ENCODE measurements at places on chromosomes 3 and 15.

GRCh38 chr3:113535898-113536297, 3.5 kb downstream of the SIDT1 start:
- DNase-seq, result peak; percentile 47

DNA sequence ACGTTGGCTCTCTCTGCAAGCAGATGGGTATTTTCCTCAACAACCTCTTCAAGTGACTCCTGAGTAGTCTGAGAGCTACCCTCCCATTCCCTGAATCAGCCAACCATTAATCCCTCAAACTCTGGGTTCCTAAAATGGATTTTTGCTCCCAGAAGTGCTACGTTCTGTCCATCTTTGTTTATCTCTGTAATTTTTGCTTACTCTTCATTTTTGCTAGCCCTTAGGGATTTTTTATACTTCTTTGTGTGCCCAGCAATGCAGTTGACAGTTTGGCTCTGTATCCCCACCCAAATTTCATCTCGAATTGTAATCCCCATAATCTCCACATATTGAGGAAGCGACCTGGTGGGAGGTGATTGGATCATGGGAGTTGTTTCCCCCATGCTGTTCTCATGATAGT, 35.4 kb upstream of the COL6A5 start:
- no peak for DNase-seq

- no peak for DNase-seq
These were observed 15.6 kb upstream of the WWTR1 start for GRCh38 chr3:149673393-149673792.

- no peak for DNase-seq
These were observed 524.8 kb downstream of the TUSC7 start for GRCh38 chr3:117234331-117234730.

DNA sequence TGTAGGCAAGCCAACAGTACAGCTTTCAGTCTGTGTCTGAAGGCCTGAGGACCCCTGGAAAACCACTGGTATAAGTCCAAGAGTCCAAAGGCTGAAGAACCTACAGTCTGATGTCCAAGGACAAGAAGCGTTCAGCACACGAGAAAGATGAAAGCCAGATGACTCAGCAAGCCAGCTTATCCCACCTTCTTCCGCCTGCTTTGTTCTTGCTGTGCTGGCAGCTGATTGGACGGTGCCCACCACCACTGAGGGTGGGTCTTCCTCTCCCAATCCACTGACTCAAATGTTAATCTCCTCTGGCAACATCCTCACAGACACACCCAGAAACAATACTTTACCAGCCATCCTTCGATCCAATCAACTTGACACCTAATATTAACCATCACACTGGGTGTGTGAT, 59.0 kb upstream of the PDZRN3 start:
- no peak for DNase-seq

- no peak for DNase-seq
These were observed 12.1 kb downstream of the SLC4A7 start for GRCh38 chr3:27471923-27472550.

DNA sequence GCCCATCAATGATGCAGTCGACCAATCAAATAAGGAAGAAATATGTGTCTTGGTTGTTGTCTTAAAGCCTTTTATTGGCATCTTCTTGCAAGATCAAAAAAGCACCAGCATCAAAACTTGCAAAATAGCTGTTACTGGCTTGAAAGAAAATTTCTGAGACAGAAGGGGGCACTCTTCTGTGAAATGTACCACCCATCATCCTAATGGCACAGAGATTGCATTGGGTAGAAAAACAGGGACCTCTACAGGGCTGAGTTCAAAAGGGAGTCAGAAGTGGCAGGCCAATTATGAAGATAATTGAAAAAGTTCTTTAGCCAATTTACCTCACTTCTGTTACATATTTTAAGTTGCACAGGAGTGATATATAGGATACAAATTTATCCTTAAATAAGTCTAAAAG, 122.3 kb upstream of the GPR149 start:
- peak; percentile 66 for DNase-seq

DNA sequence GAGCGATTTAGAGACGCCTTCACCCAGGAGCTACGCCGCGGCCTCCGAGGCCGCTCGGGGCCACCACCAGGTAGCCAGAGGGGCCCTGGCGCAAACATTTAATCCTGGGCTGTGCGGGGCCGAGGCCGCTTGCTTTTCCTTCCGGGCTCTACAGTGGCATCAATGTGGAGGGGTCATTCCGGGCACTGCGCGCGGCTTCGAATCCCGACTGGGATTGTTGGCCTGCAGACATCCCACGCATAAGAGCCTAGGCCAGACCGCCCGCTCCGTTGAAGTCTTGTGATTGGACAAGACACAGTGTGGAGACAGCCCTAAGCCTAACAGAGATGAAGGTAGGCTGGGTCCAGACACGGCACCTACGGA, 568 bp upstream of the NCBP2 start:
- DNase-seq, result no peak

DNA sequence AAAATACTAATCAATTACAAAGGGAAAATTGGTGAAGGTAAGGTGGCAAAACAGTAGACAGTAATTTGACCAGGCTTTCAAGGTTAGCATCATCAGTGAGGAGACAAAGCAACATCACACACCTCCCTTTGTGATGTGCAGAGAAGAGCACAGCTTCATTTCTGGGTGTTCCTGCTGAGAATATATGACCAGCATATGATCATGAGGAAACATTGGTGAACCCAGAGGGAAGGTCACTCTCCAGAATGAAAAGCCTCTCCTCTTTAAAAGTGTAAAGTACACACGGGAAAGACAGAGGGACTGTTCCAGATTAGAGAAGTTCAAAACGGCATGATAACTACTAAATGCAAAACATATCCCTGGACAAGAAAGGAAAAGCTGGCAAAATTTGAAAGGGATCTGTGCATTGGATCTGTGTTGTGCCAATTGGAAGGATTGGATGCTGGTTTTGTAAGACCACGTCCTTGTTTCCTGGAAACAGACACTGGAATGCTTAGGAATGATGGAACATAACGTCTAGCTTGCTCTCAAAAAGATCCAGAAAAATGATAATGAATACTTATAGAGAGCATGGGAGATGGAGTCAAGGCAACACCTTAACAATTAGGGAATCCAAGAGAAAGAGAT, 80.6 kb upstream of the MITF start:
- no peak for DNase-seq

DNA sequence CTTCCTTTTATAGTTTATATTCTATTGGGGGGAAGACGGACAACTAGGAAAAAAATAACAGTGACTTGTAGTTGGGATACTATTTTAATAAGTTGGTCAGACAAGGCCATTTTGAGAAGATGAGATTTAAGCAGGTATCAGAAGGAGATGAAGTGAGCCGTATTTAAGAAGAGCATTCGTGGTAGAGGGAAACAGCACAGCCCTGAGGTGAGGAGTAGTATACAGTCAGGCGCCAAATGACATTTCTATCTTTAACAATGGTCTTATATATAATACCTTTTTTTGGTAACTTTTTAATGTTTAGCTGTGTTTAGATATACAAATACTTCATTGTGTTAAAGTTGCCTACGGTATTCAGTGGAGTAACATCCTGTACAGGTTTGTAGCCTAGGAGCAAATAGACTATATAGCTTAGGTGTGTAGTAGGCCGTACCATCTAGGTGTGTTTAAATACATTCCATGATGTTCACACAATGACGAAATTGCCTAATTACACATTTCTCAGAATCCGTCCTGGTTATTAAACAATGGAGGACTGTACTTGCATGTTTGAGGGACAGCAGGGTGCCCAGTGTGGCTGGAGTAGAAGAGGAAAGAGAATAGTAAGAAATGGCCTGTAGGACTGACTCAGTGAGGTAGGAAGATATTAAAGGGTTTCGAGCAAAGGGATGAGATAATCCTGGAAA, 1.6 kb downstream of the NKTR start:
- DNase-seq, result peak; percentile 59

- no peak for DNase-seq
These were observed 453.9 kb downstream of the WDR72 start for GRCh38 chr15:53305554-53305953.

GRCh38 chr3:58104151-58104550, 95.9 kb downstream of the FLNB start:
- no peak for DNase-seq

GRCh38 chr15:45523166-45523460, 558 bp upstream of the SLC30A4 start:
- DNase-seq, result no peak

DNA sequence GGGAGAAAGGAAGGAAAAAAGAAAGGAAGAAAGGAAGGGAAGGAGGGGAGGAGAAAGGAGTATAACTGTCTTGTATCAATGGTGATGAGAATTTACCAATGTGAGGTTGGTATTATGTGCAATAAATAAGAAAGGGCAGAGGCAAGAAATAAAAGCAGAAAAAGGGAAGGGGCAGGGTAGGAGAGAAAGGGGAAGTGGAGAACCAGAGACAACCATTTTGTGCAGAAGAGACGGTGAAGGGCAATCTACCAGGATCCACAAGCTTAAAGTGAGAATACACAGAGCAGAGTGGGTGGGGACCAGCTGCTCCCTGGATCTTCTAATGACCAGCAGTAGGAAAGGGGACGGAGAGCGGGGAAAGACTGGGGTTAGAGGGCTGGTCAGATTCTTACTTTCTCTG, 106.9 kb upstream of the SLCO2A1 start:
- DNase-seq, result no peak

DNA sequence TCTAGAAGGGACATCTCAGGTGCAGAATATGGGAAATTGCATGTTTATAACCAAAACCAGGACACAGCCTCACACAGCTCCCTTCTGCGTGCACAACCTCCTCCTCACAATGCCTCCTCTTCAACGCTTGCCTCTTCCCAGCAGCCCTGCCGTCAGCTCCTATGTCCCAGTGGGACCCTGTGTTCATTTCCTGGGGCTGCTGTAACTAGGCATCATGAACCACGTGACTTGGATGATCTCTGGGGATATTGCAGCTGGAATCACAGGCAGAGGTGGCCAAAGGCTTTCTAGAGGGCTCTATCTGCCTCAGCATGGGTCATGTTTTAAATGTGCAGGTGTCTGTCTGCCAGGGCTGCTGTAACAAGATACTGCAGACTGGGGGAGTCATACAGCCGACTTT, 375.3 kb downstream of the OCA2 start:
- no peak for DNase-seq

DNA sequence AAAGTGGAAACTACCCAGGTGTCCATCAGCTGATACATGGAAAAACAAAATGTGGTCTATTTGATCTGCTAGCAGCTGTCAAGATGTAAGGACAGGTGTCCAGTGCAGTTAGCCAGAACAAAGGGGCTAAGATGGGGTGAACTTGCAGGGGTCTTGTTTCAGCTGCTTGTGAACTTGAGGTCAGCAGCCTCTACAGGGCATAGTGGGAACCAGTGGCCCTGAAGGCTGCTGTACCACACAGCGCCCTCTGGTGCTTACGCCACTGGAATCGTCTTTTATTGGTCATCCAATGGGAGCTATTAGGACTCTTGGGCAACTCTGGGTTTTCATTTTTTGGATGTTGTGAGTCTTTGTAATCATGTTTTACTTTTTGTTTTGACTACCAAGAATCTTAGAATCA, 62.2 kb upstream of the CTSH start:
- peak; percentile 74 for DNase-seq

GRCh38 chr15:80437334-80437891, 33.2 kb downstream of the ARNT2 start:
- DNase-seq, result no peak

DNA sequence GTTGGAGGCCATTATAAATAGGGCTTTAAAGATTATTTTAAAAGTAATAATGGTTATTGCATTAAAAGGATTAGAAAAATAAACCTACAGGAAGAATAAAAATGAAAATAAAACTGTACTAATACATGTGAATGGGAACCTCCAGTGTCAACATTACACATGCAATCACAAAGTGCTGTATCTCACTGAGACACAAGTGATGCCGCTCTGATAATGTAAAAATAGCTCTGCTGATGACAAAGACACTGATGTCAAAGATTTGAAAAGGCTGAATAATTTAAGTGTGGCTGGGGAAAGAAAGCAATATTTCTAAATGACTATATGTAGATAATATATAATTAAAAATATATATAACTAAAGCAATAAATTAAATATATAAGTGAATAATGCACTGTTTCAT, 129.1 kb upstream of the RAP2B start:
- DNase-seq, result no peak

- peak; percentile 61 for DNase-seq
These were observed 48.8 kb downstream of the EPHA6 start for GRCh38 chr3:96863129-96863740.

DNA sequence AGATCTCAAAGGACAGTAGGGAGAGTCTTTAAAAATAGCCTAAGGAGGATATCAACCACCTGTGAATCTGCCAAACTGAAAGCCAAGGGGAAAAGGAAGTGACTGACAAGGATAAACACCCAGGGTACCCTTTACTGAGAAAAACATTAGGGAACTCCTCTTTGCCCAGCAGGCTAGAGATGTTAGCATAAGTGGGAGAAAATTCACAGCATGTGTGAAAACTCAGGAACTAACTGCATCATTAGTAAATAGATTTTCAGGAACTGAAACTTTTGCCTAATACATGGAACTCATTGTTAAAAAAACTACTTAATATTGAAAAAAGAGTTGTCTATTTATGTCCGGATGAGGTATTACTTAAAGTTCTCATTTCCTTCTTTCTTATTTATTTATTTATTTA, 375.5 kb downstream of the NTRK3 start:
- DNase-seq, result no peak

DNA sequence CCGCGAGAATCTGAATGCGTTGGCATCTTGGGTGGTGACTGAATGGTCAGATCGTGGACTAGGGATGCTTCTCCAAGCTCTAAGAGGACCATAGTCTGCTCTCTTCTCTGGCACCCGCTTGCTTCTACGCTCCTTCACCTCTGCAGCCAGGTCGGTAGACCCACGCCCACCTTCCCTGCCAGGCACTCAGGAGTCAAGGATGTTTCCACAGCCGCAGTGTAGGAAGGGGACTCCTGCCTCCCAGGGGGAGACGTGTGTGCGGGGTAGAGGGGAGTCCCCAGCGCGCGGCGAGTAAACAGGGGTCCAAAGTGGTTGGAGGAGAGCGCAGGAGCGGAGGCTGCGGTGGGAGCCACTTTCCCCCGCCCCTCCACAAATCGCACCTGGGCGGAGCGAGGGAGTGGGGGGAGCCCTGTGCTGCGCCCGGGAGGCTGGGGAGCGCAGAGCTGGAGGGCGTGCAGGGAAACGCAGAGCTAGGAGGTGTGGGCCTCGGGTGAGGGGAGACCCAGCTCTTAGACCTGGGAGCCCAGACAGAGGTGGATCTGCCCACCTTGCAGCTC, 1.7 kb downstream of the LRRC3B start:
- DNase-seq, result no peak

DNA sequence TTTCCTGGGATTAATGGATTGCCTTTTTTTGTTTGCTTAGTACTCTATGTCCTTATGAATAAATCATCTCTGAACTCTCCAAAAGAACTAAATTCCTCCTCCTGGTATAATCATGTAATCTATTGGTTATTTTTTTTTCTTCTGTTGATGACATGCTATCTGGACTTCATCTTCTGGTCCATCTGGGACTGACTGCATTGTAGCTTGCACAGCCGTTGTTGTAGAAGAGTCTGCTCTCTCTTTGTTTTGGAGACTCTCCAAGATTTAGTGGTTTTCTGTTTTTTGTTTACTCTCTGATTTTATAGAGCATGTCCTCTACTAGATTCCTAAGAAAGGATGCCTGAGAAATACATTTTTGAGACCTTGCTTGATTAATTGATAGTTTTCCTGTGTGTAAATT, 19.1 kb downstream of the IREB2 start:
- DNase-seq, result no peak

Data from NAMALWA (cell line).